ENCODE measurements at places on chromosomes 1 and 21.

DNA sequence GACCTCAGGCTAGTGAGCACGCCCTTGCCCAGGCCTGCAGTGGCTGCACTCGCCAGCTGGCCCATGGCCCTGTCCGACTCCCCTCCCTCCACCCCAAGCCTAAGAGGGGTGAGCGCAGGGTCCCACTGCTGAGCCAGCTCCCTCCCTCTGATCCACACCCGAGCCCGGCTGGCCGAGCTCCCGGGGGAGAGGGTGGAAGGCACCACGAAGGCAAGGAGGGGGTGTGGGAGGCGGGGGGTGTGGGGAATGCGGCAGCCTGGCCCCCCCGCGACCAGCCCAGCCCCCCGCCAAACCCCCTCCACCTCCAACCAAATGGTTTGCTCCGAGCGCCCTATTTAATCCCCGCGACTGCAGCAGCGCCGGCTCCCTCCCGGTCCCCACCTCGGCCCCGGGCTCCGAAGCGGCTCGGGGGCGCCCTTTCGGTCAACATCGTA, at the start of gene CADM3:
CADM3 (plus strand) TSS at position 362 of the 434 bp plus-strand sequence. CDS start 151 bp downstream, outside the sequence.
- no peak for DNase-seq

DNA sequence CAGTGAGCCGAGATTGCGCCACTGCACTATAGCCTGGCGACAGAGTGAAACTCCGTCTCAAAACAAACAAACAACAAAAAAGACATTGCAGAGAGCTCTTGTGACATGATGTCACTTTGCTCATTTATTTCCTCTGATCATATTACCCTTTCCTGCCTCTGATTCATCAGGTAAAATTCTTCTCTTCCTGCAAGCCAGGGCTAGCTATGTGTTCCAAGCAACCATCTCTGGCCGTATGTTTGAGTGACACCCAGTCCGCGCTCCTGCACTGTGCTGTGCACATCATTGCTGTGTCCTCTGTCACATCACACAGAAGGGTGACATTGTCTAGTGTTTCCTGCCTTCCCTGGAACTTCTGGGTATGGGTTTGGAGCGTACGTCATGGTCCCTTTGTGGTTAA, 251.3 kb downstream of the PCP4 start:
- no peak for DNase-seq

- DNase-seq = no peak
These were observed 28.6 kb downstream of the ZMYND12 start for GRCh38 chr1:42427240-42427639.

GRCh38 chr1:216785737-216786136, 62.5 kb upstream of the ESRRG start:
- no peak for DNase-seq

DNA sequence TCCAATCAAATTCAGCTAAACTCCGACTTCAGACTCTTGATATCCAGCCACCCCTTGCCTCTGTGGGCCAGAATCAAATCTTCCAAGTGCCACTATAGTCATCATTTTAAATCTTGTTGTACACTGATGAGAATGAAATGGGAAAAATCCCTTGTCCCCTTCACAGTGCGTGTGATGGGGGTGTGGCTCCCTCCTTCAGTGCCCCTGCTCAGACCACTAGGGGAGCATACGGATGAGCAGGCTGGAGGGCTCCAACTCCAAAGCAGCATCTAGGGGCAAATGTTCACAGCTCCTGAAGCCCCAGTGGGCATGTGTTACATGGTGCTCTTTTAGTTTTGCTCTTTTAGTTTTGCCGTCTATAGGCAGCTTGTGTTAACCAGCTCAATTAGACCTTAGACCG, 35.4 kb upstream of the HSD3B1 start:
- DNase-seq = no peak

- no peak for DNase-seq
These were observed 23.2 kb downstream of the CRYAA start for GRCh38 chr21:43191971-43192370.

GRCh38 chr1:171566467-171566866, 55.6 kb upstream of the MYOCOS start:
- DNase-seq = no peak

DNA sequence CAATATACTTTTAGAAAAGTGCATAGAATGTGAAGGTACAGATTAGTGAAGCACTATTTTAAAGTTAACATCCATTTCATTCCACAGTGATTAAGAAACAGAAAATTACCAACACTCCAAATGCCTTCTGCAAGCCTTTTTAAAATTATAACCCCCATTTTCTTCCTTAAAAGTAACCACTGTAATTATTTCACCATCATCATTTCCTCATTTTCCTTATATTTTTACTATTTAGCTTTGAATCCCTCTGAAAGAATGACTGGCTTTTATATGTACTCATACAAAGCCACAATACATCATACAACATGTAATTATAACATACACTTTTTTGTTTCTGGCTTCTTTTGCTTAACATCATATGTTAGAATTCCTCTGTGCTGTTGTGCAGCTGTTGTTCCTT, 6.5 kb upstream of the NEGR1 start:
- no peak for DNase-seq

DNA sequence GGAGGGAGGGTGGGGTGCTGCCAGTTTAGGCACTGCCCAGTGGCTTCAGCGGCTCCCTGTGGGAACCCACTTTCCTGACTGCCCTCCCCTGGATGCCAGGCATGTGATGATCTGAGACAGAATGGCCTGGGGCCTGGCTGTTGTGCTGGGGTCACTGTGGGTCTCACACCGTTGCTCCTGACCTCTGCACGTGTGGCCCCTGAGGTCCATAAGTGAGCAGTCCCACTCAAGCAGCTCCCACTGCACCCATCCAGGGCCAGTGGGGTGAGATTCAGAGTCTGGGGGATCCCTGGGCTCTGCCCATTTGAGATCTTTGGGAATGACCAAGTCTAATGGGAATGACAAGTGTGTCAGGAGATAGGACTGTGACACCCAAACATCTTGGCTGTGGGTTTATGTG, 18.0 kb downstream of the PODN start:
- no peak for DNase-seq

DNA sequence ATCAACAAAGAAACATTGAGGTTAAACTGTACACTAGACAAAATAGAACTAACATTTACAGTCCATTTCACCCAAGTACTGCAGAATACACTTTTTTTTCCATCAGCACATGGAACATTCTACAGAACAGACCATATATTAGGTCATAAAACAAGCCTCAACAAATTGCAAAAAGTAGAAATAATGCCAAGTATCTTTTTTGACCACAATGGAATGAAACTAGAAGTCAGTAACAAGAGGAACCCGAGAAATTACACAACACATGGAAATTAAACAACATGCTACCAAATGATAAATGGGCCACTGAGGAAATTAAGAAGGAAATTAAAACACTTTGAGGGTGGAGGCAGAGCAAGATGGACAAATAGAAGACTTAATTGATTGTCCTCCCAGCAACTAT, 8.4 kb upstream of the C1orf185 start:
- no peak for DNase-seq

DNA sequence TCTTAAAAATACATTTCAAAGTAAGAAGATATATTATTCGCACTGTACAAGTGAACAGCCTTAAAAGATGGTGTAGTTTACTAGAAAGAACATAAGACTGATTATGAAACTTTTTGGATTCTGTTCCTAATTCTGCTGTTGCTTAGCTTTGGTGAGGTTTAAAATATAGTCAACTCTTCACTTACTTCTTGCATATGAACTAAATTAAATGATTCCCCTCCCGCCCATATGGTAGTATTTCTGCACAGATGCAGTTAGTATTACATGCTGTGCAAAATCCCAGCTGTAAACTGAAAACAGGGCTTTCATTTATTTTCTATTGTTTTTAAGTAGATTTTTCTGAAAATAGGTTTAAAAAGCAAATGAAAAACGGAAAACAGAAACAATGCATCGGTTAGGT, 345.4 kb upstream of the NCAM2 start:
- no peak for DNase-seq

DNA sequence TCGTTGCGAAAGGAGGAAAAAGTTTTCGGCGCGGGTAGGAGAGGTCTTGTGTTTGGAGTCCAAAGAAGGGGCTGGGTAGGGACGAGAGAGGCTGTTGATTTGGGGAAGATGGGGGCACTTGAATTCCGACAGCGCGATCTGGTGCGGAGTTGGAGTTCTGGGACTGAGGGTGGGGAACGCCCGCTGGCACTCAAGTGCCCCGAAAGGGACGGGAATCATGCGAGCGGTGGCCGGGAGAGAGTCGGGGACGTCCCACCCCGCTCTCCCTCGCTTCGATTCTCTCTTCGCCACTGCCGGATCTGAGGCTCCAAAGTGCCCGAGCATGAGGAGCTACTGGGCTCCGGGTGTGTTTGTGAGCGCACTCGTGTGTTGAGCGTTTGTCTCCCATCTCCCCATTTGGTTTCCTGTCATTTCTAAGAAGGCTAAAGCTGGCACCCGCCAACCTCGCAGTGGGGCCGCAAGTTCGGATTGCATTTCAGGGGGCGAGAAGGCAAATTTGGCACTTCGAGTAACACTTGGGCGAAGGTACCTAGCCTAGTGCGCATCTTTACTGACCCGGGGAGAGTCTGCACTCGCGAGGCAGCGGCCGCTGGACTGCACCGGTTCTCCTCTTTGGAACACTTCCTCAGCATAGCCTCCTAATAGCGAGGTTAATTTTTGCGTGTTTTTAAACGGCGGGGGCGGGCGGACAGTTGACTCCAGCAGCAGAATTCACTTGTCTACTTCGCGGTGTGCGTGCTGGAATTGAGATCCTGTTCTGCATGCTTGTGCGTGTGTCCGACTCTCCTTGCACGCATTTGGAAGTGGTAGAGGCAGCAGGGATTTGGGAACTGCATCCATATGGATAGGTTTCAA, 1.2 kb downstream of the CHRM3 start:
- DNase-seq = no peak
